ENCODE measurements at places on chromosomes 3 and 15.
A peak's percentile ranks its signal among the peaks of the same experiment; 100 is the strongest.

DNA sequence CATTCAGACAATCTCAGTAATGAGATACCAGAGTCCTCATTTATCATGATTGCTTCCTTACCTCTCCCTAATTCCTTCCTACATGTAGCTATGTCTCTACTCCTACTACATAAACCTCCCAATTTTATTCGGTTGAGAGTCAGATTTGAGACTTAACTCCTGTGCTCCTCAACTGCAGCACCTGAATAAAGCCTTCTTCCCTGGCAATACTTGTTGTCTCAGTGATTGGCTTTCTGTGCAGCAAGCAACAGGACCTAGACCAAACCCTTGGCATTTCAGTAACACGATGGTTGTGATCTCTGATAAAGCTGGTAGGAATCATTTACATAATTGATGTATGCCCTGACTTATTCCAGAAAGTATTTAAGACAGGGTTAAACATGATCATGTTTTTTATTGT, 106.7 kb upstream of the NANOGP8 start:
- DNase-seq: no peak

- no peak for DNase-seq
These were observed 356.9 kb downstream of the MFSD1 start for GRCh38 chr3:159158801-159159200.

GRCh38 chr15:35691173-35691761, 145.3 kb upstream of the DPH6 start:
- DNase-seq: no peak

- DNase-seq: no peak
These were observed 66.7 kb downstream of the MEF2A start for GRCh38 chr15:99632521-99632920.

- DNase-seq: no peak
These were observed 135.1 kb upstream of the KLHL25 start for GRCh38 chr15:85929786-85930185.

GRCh38 chr3:32313723-32314473, 75.4 kb downstream of the CMTM8 start:
- DNase-seq: peak; percentile 24

GRCh38 chr3:126907557-126907956, 75.4 kb upstream of the PLXNA1 start:
- no peak for DNase-seq

GRCh38 chr3:155012584-155012983, 67.5 kb upstream of the MME start:
- no peak for DNase-seq

- DNase-seq: peak; percentile 73
These were observed 283.0 kb downstream of the UACA start for GRCh38 chr15:70480196-70480856.

- DNase-seq: no peak
These were observed 41.6 kb downstream of the IQCH start for GRCh38 chr15:67296188-67296587.

- DNase-seq: no peak
These were observed 250.8 kb upstream of the TGFBR2 start for GRCh38 chr3:30355622-30356021.

DNA sequence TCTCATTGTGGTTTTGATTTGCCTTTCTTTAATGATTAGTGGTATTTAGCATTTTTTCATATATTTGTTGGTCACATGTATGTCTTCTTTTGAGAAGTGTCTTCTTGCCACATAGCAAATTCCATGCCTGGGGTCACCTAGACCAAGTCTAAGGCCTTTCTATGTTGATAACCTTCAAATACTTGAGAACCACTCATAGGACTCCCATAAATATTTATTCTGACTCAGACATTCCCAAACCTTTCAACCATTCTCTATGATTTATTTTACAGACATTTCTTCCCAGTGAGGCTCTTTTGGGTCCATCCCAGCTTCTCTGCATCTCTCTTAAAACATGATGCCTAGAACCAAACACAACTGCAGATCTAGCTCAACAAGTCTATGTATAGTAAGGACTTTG, 69.2 kb downstream of the ATP8B4 start:
- DNase-seq: no peak

DNA sequence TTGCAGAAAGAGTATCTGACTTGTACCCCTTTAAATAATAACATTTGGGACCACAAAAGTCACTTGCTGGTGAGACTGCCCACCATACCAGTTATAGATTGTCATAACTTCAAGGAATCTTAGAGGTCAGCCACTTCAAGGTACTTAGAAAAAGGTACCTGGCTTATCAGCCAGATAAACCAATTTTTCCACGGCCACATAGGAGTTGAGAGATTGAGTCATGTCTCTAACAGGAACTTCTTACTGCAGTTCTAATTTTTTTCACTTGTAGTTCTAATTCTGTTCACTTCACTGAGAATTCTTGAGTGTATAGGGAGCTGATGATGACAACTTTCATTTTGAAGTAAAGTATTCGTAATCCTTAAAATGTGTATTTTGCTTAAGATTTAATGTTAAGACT, 317.1 kb upstream of the CBLB start:
- no peak for DNase-seq

- no peak for DNase-seq
These were observed 97.9 kb upstream of the C3orf80 start for GRCh38 chr3:160127308-160127707.

GRCh38 chr3:160860346-160860745, 104.3 kb downstream of the PPM1L start:
- no peak for DNase-seq

Measured in activated naive CD4-positive, alpha-beta T cell treated with Interleukin-2 at 50 U/mL for 16 hours (primary cell).